Upper lobe of right lung (tissue), 1 donor: ENCODE measurements at places on chromosomes 13 and 19.

DNA sequence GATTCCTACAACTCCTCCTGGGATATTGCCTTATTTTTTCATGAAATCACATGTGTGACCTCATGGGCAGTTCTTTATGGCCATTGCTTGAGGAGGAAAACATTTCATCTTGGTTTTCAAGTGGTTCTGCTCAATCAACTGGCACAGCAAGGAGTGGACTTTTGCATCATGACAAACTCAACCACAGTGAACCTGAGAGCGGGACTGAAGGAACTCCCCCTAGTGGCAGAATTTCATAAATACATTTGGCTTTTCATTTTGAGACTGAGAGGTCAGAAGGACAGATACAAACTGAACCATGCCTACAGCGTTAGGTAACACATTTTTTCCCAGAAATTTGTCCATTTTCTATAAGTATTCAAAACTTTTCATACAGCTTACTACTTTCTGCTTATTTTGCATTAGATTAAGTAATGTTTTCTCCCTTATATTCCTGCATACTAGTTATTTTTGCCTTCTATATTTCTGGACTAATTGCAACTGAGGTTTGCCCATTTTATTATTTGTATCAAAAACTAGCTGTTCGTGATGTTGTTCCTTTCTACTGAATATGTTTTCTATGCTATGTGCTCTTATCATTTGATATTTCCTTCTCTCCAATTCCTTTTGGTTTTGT is 13.4 kb upstream of the SIGLEC12 start:
- no peak overlapping the region for H3K4me3 ChIP-seq
- no peak for DNase-seq
- H3K27me3 ChIP-seq = peaks cover 17% of the 10 kb centered on the region
- H3K4me1 ChIP-seq = no peaks in the 10 kb centered on the region
- H3K36me3 ChIP-seq = no peaks in the 10 kb centered on the region
- H3K27ac ChIP-seq = no peak overlapping the region

DNA sequence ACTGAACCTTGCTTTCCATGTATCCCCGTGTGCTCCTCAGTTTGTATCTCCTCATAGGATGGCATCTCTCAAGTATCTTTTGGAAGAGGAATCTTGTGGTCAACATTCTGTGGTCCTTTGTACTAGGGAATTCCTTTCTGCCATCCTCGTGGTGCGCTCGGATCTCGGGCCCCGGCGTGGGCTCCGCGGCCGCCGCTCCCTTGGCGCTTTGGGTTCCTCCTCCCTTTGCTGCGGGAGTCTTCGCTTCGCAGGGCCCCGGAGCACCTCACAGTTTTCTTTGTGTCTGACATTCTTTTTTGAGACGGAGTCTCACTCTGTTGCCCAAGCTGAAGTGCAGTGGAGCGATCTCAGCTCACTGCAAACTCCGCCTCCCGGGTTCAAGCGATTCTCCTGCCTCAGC is 264.7 kb downstream of the IRS2 start:
- DNase-seq = no peak
- no peaks in the 10 kb centered on the region for H3K4me1 ChIP-seq
- no peaks in the 10 kb centered on the region for H3K36me3 ChIP-seq
- no peak overlapping the region for H3K4me3 ChIP-seq
- H3K27ac ChIP-seq = no peak overlapping the region
- no peaks in the 10 kb centered on the region for H3K27me3 ChIP-seq

GRCh38 chr13:46795321-46795720 is 1.6 kb downstream of the ESD start:
- H3K4me1 ChIP-seq = peaks cover 26% of the 10 kb centered on the region
- H3K27me3 ChIP-seq = no peaks in the 10 kb centered on the region
- no peak overlapping the region for H3K4me3 ChIP-seq
- peaks cover 10% of the 10 kb centered on the region for H3K36me3 ChIP-seq

- H3K36me3 ChIP-seq = no peaks in the 10 kb centered on the region
- H3K4me3 ChIP-seq = no peak overlapping the region
- no peaks in the 10 kb centered on the region for H3K4me1 ChIP-seq
- no peaks in the 10 kb centered on the region for H3K27me3 ChIP-seq
Measured at GRCh38 chr13:53092931-53093330, 64.3 kb downstream of the OLFM4 start.

- peaks cover 10% of the 10 kb centered on the region for H3K4me1 ChIP-seq
- H3K4me3 ChIP-seq = no peak overlapping the region
- no peak overlapping the region for H3K27ac ChIP-seq
Measured at GRCh38 chr13:41917641-41918040, 43.3 kb downstream of the VWA8 start.

DNA sequence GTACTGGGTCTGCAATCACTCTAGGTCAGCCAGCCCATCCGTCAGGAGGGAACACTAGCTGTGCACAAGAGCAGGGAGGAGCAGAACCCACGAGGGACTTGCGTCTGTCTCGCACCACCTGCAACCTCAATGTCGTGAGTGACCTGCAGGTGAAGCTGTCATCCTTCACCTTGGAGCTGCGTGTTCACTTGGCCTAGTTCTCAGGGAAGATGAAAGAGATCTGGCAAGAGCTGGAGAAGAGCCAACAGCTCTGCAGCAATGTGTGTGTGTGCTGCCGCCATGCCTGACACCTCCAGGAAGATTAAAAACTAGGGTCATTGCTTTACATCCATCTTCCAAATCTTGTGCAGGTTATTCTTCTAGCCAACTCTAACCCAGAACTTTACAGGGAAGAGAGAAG is 117.6 kb upstream of the MRI1 start:
- H3K27ac ChIP-seq = no peak overlapping the region
- no peaks in the 10 kb centered on the region for H3K4me1 ChIP-seq
- H3K4me3 ChIP-seq = no peak overlapping the region
- no peak for DNase-seq
- H3K36me3 ChIP-seq = no peaks in the 10 kb centered on the region

DNA sequence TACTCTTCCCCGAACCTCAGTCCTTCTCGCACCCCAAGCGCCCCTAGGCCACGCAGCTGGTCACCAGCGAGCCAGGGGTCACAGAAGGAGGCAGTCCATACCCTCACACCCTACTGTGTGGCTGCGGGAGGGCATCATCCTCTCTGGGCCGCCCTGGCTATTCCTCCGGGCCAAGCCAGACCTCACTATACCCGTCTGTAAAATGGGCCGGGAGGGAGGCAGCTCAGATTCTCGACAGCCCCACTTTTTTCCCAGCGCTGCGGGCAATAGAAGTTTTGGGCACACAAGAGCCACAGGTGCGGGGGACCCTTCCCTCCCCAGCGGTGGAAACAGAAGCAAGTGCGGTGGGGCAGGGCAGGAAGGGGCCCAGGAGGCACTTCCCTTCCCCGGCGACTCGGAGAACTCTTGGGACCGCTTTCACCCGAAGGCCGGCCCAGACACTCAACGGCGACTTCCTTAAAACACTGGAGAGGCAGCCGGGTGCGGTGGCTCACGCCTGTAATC is 5.6 kb upstream of the ARRDC2 start:
- H3K36me3 ChIP-seq = no peaks in the 10 kb centered on the region
- H3K4me3 ChIP-seq = peak overlapping the region; percentile 90
- no peaks in the 10 kb centered on the region for H3K27me3 ChIP-seq
- peak overlapping the region; percentile 91 for H3K27ac ChIP-seq
- peak; percentile 80 for DNase-seq

DNA sequence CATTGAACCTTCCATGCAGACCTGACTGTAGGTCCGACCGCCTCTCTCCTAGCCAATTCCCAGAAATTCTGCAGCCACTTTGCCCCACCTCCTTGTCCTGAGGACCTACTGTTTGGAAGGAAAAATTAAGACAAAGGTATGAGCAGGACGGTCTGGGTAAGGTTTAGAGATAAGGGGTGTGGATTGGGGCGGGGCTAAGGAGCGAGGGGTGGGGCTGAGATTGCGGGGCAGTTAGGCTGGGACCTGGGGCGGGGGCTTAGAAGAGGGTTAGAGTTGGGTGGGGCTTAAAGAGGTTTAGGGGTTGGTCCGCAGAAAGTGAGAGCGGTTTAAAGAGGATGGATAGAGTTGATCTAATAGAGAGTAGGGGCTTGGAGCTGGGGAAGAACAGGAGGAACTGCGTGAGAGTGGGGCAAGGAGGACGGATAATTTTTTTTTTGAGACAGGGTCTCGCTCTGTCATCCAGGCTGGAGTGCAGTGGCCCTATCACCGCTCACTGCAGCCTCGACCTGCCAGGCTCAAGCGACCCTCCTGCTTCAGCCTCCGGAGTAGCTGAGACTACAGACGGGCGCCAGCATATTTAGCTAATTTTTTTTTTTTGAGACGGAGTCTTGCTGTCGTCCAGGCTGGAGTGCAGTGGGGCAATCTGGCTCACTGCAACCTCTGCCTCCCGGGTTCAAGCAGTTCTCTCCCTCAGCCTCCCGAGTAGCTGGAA is 1.7 kb upstream of the ZNF865 start:
- H3K4me3 ChIP-seq = peak overlapping the region; percentile 66
- peaks cover 34% of the 10 kb centered on the region for H3K4me1 ChIP-seq
- H3K27ac ChIP-seq = peak overlapping the region; percentile 92
- DNase-seq = no peak
- no peaks in the 10 kb centered on the region for H3K27me3 ChIP-seq
- H3K36me3 ChIP-seq = no peaks in the 10 kb centered on the region

GRCh38 chr13:97659602-97660001 is 225.6 kb downstream of the RAP2A start:
- no peak overlapping the region for H3K27ac ChIP-seq
- peaks cover 3% of the 10 kb centered on the region for H3K4me1 ChIP-seq
- no peak overlapping the region for H3K4me3 ChIP-seq

GRCh38 chr19:35755550-35756376 is 1.1 kb downstream of the HSPB6 start:
- H3K36me3 ChIP-seq = peaks cover 30% of the 10 kb centered on the region
- peaks cover 18% of the 10 kb centered on the region for H3K4me1 ChIP-seq
- peak; percentile 77 for DNase-seq
- peak overlapping the region; percentile 98 for H3K27ac ChIP-seq

DNA sequence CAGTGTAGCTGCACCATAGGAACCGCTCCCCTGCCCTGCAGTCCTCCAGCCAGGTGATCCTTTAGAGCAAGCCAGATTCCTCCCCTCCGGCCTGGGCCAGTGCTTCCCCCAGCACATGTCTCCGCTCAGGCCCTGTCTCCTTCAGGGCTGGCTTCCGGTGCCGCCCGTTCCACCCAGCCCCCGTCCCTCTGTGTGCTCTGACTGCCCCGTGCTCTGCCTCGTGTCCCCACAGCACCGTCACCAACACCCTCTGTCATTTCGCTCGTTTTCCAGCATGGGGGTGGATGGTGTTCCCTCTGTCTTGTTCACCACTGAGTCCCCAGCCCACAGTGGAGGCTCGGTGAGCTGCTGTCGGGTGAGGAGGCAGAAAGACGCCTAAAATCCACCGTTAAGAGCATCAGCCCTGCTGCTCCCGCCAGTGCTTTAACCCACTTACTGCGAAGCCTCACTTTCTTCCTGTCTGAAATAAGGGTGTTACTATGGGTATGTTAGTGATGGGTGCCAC is 54.5 kb downstream of the TSSK6 start:
- peaks cover 9% of the 10 kb centered on the region for H3K36me3 ChIP-seq
- DNase-seq = peak; percentile 80
- peaks cover 78% of the 10 kb centered on the region for H3K4me1 ChIP-seq
- peak overlapping the region; percentile 82 for H3K27ac ChIP-seq

DNA sequence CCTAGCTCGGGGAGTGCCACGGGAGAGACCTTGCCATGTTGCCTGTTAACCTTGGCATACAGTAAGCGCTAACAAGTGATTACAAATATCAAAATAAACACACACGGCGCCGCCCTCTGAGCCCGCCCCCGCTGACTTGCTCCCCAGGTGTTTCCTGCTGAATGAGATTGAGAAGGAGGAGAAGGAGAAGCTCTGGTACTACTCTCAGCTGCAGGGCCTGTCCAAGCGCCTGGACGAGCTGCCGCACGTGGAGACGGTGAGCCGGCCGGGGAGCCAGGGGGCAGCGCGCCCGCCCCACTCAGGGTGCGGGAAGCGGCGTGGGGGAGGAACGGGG is 5.0 kb downstream of the APC2 start:
- H3K4me3 ChIP-seq = no peak overlapping the region
- H3K36me3 ChIP-seq = no peaks in the 10 kb centered on the region
- peaks cover 7% of the 10 kb centered on the region for H3K4me1 ChIP-seq
- H3K27me3 ChIP-seq = peaks cover 83% of the 10 kb centered on the region
- DNase-seq = no peak

GRCh38 chr13:93420887-93421286 is 194.3 kb downstream of the GPC6 start:
- no peak overlapping the region for H3K27ac ChIP-seq
- no peak for DNase-seq
- no peaks in the 10 kb centered on the region for H3K27me3 ChIP-seq
- no peak overlapping the region for H3K4me3 ChIP-seq
- no peaks in the 10 kb centered on the region for H3K4me1 ChIP-seq

DNA sequence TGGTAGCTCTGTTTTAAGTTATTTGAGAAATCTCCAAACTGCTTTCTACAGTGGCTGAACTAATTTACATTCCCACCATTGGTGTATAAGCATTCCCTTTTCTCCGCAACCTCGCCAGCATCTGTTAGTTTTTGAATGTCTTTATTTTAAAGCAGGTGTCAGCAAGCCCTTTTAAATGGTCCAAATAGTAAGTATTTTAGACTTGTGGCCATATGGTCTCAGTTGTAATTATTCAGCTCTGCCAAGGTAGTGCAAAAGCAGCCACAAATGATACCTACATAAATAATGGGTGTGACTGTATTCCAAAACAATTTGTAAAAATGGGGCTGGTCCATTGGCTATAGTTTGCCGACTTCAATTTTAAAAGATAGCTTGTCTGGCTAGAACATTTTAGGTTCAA is 58.7 kb upstream of the TMTC4 start:
- DNase-seq = no peak
- no peak overlapping the region for H3K27ac ChIP-seq
- H3K4me3 ChIP-seq = no peak overlapping the region
- H3K4me1 ChIP-seq = no peaks in the 10 kb centered on the region
- H3K36me3 ChIP-seq = no peaks in the 10 kb centered on the region

DNA sequence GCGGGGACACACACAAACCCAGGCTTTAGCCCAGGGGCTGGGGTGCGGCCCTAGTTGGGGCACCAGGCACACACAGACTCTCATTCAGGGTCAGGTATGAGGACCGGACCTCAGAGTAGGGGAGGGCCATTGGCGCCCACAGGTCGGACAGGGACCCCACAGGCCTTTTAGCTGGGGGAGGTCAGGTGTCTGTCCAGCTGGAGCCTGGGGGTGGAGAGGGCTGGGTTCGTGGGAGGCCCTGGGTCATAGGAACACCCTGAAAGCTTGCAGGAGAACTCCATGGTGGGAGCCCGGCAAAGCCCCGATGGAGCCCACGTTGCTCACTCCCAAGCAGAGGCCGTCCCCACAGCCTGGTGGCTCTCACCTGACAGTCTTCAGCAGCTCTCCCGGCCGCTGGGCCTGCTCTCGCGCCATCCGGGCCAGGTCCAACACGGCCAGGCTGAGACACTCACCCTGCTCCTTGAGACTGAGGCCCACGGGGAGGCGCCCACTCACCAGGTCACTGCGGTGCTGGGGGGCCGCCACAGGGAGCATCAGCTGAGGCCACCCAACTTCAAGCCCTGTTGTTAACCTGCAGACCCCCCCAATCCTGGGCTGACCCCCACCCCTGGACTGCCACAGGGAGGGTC is 5.0 kb downstream of the JAK3 start:
- no peak overlapping the region for H3K27ac ChIP-seq
- peak overlapping the region; percentile 10 for H3K4me3 ChIP-seq
- H3K4me1 ChIP-seq = no peaks in the 10 kb centered on the region
- peaks cover 6% of the 10 kb centered on the region for H3K36me3 ChIP-seq
